Activated CD4-positive, alpha-beta T cell treated with anti-CD3 and anti-CD28 coated beads, Interleukin-2, amount 10 ng/mL, durations not matched to agents 24 days and 14 days (primary cell): ENCODE measurements at places on chromosomes 5 and 9. TPM values are rescaled to one million over a fixed set of nuclear protein-coding genes. Genes with fewer than 3 reads are reported as not detected.

Gene RLN1
- 0.59 and 0.84 TPM in 2 replicates for total RNA-seq

Gene TMC1
- total RNA-seq = not detected in 2 replicates

Gene RAPGEF1
- total RNA-seq = 150 and 153 TPM in 2 replicates

Gene GIN1
- total RNA-seq = 7.5 and 12.1 TPM in 2 replicates

Gene ZNF879
- 2.7 and 3.8 TPM in 2 replicates for total RNA-seq

GRCh38 chr9:36935768-36936497 lies 98.1 kb downstream of the PAX5 start:
- no peak overlapping the region for H3K27ac ChIP-seq
- H3K36me3 ChIP-seq = no peaks in the 10 kb centered on the region
- DNase-seq = no peak
- H3K4me3 ChIP-seq = no peak overlapping the region
- peaks cover 13% of the 10 kb centered on the region for H3K4me1 ChIP-seq

GRCh38 chr5:16580382-16580781 lies 36.4 kb downstream of the RETREG1 start:
- no peaks in the 10 kb centered on the region for H3K27me3 ChIP-seq
- no peak overlapping the region for H3K27ac ChIP-seq
- H3K4me3 ChIP-seq = no peak overlapping the region
- H3K36me3 ChIP-seq = peaks cover 11% of the 10 kb centered on the region

GRCh38 chr5:167458412-167458811 lies 833.0 kb upstream of the WWC1 start:
- no peaks in the 10 kb centered on the region for H3K4me1 ChIP-seq
- no peak for DNase-seq
- no peak overlapping the region for H3K4me3 ChIP-seq
- no peak overlapping the region for H3K27ac ChIP-seq

DNA sequence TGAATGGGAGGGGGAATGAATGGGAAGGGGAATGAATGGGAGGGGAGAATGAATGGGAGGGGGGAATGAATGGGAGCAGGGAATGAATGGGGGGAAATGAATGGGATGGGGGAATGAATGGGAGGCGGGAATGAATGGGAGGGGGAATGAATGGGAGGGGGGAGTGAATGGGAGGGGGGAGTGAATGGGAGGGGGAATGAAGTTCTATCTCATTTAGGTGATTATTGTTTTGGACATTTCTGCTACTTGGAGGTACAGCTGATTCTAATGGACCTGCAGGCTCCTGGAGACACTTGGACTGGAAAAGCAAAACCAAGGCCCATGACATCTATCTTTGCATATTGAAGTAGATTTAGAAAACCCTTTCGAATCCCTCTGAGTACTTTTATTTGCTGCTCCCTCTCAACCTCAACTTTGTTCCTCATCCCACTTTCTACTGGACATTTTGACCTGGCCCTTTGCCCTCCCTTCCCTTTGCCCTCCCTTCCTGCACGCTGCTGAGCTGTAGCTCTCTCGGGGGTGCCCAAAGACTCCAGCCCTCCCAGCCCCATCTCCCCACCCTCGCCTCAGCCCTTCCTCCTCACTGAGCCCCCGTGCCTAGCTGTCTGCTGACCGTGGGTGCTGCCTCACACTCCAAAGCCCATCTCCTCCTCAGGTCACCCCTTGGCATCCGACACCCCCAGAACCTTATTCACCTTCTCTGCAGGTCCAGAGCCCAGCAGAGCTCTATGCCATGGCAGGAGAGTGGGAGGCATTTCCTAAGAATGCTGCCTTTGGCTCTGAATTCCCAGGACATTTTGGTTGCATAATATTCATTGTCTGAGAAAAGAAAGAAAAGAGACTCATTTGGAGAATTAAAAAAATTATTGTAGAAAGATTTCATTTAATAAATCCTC lies 19.9 kb upstream of the LPCAT1 start:
- no peak overlapping the region for H3K4me3 ChIP-seq
- H3K27ac ChIP-seq = no peak overlapping the region
- H3K27me3 ChIP-seq = no peaks in the 10 kb centered on the region
- no peaks in the 10 kb centered on the region for H3K36me3 ChIP-seq
- peaks cover 2% of the 10 kb centered on the region for H3K4me1 ChIP-seq
- DNase-seq = no peak

GRCh38 chr5:95863383-95863757 lies 40.8 kb upstream of the GLRX start:
- no peaks in the 10 kb centered on the region for H3K27me3 ChIP-seq
- peak overlapping the region; percentile 22 for H3K27ac ChIP-seq
- peaks cover 2% of the 10 kb centered on the region for H3K36me3 ChIP-seq
- no peak for DNase-seq
- H3K4me3 ChIP-seq = no peak overlapping the region
